ENCODE measurements at places on chromosomes 7 and 10.

GRCh38 chr7:5827755-5828154, 46.3 kb upstream of the RNF216 start:
- DNase-seq: peak; percentile 16

GRCh38 chr7:66790725-66791124, 50.2 kb downstream of the RABGEF1 start:
- DNase-seq: no peak

DNA sequence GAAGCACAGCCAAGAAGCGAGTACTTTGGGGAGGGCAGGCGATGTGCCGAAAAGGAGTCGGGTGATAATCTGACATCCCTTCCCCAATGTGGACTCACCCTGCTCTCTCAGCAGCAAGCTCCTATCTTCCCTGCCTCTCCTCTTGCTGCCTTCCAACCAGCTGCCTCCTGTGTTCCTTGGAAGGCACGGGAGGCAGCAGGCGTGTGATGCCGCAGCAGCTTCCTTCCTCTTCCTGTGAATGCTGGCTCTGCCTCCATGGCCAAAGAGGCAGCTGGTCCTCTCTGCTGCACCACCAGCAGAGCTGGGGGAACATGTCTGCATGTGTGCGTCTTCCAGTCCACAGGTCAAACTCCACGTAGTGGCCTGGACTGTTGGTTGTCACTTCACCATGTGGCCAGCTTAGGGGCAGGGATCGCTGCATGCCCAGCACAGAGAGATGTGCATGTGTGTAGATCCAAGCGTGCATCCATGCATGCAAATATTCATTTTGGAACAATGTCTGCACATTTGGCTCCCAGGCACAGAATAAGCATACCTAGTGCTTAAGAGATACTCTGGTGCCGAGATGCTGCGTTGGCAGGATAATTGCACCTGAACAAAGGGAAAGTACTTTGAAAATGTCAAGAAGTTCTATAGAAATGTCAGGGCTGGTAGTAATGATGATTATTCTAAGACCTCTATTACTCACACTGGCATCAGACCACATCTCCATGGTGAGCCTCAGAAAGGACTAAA, 499.8 kb downstream of the PLXNA4 start:
- DNase-seq: no peak

GRCh38 chr10:116043861-116044260, 229.1 kb downstream of the GFRA1 start:
- DNase-seq: no peak

DNA sequence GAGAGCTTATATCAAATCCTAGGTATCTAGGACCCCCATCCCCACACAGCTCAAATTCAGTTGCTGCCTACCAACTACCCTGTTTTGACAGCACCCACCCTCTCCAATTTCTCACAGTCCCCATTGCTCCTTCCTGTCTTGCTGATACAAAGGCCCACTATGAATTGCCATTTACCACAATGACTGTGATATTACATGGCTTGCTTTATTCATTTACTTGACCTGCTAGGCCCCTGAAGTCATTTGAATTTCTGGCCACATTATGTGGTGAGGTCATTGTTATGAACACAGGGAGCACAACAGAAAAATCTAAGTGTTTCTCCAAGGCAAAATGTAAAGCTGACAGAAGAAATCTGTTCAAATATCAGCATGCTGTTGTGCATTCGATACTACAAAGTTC, 101.4 kb downstream of the PPP1R17 start:
- no peak for DNase-seq

- DNase-seq: no peak
These were observed 68.5 kb upstream of the FERD3L start for GRCh38 chr7:19213746-19214145.

GRCh38 chr10:124724279-124725027, 19.7 kb downstream of the FAM53B start:
- no peak for DNase-seq

DNA sequence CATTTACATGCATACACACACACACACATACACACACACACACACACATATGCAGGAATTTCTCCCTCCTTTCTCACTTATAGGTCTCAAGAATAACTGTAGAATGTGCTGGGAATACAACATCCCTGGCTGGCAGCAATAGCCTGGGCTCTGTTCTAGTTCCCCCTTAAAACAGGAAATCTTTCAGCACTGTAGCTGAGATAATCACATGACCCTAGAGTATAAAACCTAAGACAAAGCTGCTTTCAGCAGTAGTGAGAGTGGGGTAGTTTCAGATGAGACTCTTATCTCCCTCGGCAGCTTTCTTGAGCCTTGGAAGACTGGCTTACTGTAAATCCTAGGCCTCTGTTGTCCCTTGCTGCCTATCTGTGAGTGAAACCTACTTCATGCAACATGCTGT, 137.4 kb upstream of the AKR1E2 start:
- no peak for DNase-seq

DNA sequence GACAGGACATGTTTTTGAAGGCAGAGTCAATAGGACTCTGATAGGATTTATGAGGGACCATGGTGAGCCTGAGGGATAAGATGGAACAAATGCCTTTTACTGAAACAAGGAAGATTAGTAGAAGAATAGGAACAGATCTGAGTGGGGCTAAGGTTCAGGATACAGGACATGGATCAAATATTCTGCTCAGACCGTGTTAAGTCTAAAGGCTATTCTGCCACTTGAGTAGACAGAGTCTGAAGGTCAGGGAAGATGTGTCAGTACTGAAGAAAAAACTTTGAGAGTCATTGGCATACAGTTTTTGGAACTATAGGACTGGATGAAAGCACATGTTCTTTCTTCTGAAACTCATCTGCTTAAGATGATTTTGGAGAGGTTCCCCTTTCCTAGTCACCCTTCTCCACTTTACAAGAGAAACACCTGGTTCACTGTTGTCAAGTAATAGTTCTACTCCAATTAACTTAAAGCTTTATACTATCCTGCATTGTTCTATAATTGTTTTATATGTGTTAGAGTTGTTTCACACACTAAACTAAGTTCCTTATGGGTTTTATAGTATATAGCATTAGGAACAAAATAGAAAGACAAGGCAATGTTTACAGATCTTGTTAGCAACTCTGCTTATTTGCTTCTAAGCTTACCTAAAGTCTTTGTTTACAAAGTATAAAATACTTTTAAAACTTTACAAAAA, 43.4 kb downstream of the WASL start:
- DNase-seq: no peak

DNA sequence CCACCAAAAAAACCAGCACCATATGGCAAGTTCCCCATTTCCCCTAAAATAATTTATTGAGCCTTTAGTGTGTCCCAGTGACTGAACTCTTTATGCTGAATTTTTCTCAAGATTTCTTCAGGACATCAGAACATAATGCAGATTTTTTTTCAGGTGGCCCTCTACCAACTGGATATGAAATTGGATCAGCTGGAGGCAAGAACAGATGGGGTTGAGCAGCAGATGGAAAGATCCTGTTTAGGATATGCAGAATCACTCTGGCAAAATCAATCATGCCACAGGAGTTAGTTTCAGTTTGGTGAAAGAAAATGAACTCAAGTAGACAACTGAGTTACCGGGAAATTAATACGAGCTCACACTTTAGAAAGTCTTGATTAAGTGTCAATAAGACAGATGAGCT, 761.5 kb upstream of the C7orf33 start:
- DNase-seq: no peak

DNA sequence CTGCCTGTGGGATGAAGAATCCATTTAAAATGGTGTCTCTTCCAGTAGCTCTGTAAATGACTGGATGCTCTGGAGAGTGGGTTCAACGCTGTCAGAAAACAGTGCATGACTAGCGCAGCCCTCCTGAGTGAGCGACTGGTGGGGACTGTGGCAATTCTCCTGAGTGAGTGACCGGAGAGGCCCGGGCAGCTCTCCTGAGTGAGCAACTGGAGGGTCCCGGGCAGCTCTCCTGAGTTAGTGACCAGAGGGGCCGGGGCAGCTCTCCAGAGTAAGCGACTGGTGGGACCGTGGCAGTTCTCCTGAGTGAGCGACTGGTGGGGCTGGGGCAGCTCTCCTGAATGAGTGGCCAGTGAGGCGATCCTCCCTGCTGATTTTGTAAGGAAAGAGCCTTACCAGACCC, 85.5 kb downstream of the WDR37 start:
- no peak for DNase-seq

DNA sequence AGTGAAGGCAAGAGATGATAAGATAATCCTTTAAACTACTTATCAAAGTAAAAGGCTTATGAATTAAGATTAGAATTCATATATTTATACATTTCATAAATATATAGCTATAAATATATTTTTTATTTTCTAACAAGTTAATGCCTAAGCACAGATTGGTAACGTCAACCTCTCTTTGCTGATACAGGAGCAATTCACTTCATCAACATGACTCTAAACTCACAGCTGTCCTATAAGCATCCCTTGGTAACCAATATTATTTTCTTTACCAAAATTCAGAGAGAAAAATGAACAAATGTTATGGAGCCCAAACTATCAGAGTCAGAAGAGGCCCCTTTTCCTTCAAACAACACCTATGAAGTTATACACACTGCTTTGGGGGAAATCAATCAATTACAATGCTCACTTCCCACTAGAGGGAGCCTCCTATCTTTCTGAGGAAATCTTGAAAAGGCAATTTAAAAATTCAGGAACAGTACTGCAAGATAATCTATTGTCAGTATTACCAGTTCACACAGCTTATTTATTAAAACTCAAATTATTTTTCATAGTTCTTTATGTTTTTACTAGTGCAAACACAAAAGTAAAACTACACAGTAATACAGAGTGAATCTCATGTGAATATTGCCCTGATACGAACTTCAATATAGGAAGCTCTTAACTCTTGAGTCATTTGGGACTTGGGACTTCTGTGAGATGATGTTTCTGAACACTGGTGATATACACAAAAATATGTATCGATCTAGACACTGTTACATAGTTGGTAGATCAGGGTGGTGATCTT, 51.0 kb upstream of the NOBOX start:
- no peak for DNase-seq

- DNase-seq: no peak
These were observed 1.2 kb downstream of the PARP12 start for GRCh38 chr7:140061607-140061930.

GRCh38 chr7:1639071-1639470, 31.0 kb upstream of the ELFN1 start:
- no peak for DNase-seq

DNA sequence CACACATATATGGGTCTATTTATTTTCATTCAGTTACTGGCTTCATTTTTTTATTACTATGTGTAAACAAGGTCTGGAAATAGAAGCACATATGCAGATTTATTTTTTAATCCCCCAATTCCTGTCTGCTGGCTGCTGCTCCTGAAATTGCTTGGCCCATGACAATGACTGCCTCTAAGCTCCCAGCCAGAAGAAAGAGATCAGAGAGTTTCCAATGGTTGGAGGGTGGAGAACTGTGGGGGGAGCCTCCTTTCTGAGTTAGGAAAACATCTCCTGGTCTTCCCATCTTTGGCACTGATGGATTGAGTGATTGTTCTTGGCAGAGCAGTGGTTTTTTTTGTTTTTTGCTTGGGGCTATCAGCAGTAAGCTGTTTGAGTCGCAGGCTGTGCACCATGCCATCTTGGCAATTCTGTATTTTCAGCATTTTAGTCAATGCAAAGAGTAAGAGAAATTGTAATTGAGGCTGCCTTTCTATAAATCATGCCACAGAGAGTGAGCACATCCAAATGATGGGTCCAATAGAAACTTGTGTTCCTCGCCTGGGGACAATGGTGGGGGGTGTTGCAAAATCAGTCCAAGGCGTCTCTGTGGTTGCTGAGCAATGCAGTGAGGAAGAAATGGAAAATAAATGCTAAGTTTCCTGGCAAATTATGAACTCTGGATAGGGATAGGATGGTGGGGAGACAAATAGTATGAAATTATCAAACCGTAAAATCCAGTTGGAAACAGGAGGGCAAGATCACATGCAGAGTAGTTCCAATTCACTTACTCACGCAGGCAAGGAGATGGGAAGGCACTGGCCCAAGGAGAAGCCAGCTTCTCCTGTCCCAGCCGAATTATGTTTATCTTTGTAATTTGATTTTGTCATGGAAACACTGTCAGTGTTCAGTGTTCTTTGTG, 382.4 kb downstream of the SORCS3 start:
- no peak for DNase-seq

DNA sequence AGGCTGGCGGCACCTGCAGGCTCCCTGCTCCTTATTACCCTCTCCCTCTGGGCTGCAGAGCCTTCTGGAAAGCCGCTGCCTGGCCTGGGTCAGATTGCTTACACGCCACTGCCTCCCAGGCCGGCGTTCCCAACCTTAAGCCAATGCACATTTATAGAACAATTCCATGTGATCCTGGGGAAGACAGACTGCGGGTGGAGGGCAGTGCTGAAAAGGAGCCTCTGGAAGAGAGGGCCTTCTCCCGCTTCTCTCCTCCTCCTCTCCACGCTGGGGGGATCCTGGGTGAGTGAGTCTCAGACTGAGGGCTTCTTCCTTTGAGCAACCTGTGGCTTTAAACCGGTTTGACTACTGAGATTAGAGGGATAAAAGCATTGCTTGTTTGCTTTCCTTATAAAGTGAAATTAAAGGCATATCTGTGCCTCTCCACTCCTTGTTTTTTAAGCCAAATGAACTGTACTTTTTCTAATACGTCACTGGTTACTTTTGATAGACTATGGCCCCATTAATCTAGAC, 5.5 kb downstream of the TACC2 start:
- no peak for DNase-seq

GRCh38 chr7:123580406-123581161, 21.0 kb upstream of the ASB15 start:
- DNase-seq: peak; percentile 53

DNA sequence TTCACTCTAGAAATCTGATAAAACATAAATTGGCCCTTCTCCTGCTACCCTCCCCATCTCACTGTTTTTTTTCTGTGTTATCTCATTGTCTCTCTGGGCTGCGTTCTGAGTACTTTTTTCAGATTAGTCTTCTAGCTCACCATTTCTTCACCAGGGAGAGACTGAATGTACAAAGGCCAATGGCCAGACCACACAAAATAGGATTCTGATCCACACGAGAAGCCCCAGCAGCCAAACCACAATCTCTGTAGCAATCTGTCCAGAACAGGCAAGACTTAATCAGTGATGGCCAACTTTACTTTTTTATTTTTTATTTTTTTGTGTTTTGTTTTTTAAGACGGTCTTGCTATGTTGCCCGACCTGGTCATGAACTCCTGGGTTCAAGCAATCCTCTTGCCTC, 55.9 kb upstream of the PAPSS2 start:
- no peak for DNase-seq

- no peak for DNase-seq
These were observed 96.6 kb downstream of the CCNY start for GRCh38 chr10:35432781-35433338.

- peak; percentile 44 for DNase-seq
These were observed 23.2 kb downstream of the CALCR start for GRCh38 chr7:93551063-93551895.

GRCh38 chr7:94276795-94277194, 117.9 kb upstream of the COL1A2 start:
- DNase-seq: peak; percentile 11

All from Jurkat, Clone E6-1 (cell line).